ENCODE measurements at places on chromosomes 6 and 20. TPM values are rescaled to one million over a fixed set of nuclear protein-coding genes. Genes with fewer than 3 reads are reported as not detected.

DNA sequence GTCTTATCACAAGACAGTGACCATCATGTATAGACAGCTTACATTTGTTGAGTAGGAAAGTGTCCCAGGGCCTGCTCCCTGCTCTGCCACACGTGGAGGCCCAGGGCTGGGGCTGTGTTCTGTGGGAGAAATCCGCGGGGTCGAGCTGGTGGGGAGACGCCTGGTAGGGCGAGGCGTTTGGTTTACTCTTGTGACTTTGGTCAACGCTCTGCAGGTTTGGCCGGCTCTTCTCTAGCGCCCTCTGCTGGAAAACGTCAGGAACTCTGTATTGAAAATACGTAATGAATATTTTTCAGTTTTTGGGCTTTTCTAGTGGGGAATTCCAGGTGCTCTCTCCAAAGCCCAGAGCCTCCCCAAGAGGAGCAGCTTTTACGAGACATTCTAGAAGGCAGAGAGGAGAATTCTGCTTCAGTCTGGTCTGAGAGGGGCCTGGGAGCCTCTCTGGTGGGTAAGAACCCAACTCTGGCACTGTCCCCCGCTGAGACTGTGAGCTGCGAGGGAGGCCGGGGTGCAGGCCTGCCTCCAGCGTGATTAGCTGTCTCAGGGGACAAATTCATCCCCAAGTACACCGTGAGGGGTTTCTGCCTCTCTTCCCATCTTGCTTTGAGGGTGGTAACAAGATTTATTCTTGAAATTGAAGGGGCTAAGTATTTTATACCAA lies 112.6 kb upstream of the RALGAPA2 start:
- DNase-seq = peak; percentile 56

DNA sequence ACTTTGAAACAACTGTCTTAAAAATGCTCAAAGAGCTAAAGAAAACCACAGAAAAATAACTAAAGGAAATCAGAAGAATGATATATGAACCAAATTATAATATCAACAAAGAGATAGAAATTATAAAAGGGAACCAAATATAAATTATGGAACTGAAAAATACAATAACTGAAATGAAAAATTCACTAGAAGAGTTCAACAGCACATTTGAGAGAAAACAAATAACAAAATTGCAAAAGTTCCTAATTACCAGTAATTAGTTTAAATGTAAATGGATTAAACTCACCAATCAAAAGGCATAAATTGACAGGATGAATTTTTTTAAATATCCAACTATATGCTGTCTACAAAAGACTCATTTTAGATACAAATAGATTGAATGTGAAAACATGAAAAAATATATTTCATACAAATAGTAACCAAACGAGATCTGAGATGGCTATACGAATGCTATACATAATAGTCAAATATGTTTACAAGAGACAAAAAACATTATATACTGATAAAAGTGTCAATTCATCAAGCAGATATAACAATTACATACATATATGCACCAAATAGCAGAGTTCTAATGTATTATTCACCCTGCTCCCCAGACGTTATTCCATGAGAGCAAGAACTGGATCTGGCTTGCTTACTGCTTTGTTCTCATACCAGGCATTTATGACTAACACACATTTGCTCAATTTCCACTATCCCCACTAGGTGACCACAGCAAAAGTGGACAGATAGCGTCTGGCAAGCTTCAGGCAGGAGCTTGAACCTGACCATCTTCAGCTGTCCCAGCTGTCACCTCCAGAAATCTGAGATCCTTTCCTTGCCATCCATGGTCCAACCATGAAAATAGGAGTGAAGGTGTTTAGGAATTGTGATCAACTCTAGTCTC lies 72.4 kb upstream of the SIRPA start:
- no peak for DNase-seq

DNA sequence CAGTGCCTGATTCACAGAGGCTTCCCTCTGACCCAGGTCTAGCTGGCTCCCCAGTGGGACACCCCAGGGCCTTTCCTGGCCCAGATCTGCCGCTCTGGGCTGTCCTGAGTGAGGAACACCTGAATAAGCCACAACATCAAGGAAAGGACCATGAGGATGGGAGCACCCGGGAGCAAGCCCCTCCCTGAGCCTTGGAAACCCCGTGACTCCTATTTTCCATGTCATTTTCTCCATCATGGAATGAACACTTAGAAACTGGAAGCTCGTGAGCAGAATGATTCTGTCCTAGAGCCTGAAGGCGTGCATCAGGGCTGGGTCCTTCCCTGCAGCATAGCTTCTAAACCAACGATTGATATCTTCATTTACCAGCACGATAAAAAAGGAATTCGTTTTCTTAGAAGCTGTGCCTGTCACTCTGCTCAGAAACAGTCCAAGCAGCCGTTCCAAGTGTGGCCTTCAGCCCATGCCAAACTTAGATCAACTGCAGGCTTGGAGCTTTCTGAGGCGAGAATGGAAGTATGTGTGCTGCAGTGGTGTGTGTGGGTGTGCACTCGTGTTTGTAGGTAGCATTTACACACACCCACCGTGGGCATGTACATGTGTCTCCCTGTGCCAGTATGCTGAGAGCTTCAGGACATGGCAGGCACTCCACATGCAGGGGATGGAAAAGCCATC lies 83.2 kb upstream of the FOXC1 start:
- DNase-seq = no peak

The CAGE1 gene
- total RNA-seq = not detected

The OPN5 gene
- total RNA-seq = not detected

The B3GALT4 gene
- total RNA-seq = 11.1 TPM
